ENCODE measurements at places on chromosomes 6 and 20. TPM values are rescaled to one million over a fixed set of nuclear protein-coding genes. Genes with fewer than 3 reads are reported as not detected.

BNIP5 gene
- 0.13 TPM for total RNA-seq

DNA sequence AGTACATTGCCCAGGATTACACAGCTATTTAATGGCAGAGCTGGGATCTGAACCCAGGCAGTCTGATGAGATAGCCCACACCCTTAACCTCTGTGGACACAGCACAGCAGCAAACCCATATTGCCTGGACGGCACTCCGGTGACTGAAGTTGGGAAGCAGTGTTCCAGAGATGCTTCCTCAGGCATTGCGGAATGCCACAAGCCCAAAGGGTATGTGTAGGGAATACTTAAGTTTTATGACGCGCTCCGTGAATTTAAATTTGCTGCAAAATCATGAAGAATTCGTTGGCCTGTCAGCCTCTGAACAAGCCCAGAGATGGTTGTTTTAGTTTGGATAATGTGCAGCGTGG lies 46.4 kb downstream of the PSMG4 start:
- no peak for DNase-seq

CRISP3 gene
- not detected for total RNA-seq

DNA sequence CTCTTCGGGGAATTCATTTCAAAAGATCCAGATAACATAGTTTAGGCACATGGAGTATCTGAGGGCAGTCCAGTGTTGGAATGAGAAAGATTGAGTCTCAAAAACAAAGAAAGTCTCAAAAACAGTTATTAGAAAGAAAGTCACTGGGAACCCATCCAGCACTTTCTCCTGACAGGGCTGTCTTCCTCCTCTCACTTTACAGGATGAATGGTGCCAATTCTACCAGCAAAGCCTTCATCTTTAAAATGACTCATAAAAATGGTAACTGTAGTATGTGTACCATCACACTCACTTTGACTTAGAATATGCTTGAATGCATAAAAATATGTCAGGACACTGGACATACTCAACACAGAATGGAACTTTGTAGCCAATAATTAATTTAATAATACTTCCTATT lies 71.3 kb downstream of the SLC22A3 start:
- DNase-seq = no peak
